ENCODE measurements at places on chromosomes 11 and 22.
A peak's percentile ranks its signal among the peaks of the same experiment; 100 is the strongest.

DNA sequence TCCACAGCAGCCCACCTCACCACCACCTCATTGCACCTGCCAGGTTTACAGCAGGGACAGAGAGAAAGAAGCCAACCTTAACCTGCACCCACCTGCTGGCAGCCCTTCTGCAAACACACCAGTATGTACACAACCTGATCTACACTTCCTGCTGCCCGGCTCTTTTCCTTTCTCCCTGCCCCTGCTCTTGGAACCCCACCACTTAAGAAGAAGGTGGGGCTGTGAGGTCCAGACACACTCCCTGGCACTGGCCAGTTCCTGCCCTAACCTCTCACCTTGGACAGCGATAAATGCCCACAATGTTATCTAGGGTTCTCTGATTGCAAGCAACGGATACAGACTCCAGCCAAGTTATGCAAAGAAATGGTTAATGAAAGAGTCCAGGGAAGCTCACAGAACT lies 10.8 kb upstream of the SLC35C1 start:
- DNase-seq: peak; percentile 59

GRCh38 chr22:36065775-36066544 lies 37.3 kb upstream of the RBFOX2 start:
- peak; percentile 96 for DNase-seq

DNA sequence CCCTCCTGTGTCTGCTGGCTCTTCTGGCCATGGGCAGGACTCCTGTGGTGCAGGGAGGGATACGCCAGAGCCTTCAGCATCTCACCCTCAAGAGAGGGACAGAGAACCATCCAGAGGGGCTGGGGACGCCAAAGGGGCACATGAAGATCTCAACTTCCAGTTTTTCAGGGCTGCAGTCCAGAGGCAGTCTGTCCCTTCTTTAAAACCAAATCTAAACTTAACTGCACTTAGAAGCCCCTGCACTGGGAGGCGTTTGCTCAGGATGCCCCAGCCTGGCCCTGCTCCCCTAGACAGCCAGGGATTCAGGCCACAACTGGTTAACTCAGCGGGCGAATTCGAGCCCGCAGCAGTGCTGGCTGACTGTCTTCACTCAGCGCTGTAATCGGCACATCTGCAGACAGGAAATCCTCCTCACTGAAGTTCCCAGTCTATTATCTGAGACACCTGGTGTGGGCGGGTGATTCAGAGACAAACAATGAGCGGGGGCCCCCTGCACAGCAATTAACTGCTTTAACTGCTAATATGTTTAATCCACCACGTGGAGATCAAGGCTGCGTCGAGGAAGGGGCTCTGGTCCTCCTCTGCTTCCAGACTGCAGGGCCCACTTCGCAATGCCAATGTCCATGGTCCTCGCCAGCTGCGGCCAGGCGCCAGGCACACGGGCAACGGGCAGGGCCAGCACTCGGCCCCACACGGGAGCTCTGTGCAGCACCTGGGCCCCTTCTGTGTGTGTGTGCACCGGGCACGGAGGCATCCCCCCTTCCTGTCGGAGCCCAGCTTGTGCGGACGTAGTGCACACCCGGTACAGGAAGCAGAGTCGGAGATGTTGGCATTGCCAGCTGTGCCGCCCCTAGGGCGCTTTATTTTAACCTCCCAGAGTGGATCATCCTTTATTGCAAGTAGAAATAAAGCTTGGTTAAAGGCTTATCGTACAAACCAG lies 36.9 kb upstream of the GNB1L start:
- DNase-seq: no peak

DNA sequence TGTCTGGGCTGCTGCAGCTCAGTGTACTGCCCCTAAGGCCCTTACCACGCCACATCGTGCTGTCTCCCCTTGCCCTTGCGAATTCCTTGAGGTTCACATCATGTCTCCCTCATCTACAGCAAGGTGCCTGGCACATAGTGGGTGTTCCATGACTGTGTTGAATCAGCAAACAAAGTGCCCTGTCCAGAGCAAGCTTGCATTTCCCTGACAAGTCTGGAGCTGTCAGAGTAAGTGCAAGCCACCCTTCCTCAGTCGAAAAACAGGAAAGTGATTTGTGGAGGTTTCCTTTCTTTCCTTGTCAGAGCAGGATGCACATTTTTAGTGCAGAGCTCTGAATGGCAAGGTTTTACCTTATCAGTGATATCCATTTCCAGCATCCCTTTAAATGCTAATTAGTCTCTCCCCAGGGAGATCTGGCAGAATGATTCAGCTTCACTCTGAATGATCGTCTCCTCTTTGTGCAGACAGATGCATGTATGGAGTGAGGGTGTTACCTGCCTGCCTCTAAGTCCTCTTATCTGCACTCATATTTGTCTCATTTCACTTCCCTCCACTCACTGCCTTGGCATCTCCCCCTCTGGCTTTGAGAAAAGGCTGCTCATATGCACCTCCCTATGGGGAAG lies 331.2 kb downstream of the TMEM135 start:
- no peak for DNase-seq

DNA sequence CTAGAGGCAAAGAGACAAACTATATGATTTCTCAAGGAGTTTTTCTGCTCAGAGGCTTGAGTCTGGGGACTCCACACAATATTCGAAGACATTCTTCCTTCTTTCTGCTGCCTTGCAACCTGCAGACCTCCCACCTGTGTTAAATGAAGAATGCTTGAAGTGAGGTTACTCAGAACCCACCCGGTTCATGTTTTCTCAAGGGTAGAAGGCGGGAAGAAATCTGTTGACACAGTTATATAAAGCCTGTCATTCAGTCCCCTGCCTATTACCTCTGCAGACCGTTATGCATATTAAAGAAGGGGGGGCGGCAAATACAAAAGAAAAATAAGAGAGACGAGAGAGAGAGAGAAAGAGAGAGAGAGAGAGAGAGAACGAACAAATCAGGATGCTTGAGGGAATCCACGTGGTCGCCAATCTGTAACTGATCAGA lies 2.2 kb upstream of the KMT2A start:
- no peak for DNase-seq

- no peak for DNase-seq
Measured at GRCh38 chr22:24284747-24285203, 14.1 kb downstream of the SPECC1L start.

GRCh38 chr11:30487200-30487898 lies 98.8 kb downstream of the MPPED2 start:
- DNase-seq: no peak

DNA sequence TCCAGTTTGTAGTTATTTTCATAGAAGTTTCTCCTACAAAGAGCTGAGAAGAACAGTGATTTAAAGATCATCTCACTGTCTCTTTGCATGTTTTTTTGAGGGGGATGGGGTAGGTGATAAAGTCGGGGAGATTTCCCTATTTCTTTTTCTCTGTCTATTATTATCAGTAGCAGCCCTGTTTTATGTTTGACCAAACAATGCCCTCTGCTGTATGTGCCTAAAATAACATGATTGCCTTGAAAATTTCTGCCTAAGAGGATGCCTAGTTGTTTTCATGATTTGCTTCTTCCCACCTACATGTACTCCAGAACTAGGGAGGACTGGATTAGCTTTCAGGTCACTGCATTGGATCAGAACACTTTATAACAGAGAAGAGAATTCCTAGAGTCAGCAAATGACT lies 1330.2 kb downstream of the LRRC4C start:
- DNase-seq: no peak

- no peak for DNase-seq
Measured at GRCh38 chr11:70092959-70093715, 15.0 kb downstream of the ANO1 start.

DNA sequence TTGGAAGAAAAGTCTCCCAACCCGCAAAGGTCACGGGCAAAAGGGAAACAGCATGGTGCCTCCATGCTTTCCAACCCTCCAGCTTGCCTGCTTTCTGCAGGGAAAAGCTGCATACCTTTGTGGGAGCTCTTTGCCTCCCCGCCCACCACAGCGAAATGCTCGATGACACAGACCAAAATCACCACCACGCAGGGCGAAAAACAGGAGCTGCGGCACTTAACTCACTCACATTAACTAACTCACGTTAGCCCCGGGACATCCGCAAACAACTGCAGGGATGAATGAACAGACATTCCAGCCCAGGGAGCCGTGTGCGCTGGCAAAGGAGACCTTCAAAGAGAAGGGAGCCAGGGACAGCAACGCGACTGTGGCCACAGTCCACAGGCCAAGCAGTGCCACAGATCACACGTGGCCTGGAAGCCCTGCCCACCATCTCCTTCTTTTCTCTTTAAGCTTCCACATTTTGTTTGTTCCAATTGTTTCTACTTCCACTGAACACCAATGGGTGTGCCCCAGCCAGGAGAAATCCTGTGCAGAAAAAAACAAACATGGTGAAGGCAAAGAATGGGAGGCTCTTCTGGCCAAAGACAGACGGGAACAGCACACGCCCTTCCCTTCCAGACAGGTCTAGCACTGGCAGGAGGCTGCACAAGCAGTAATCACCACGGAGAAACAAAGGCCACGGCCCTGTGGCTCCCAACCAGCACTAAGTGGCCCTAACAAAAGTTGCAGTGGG lies 39.3 kb downstream of the DUSP8 start:
- no peak for DNase-seq

GRCh38 chr11:69126286-69126685 lies 29.4 kb upstream of the SMIM38 start:
- DNase-seq: peak; percentile 75

- no peak for DNase-seq
Measured at GRCh38 chr11:18485913-18486528, 30.4 kb downstream of the LDHAL6A start.

- no peak for DNase-seq
Measured at GRCh38 chr22:36151006-36151595, 9.5 kb downstream of the APOL3 start.

DNA sequence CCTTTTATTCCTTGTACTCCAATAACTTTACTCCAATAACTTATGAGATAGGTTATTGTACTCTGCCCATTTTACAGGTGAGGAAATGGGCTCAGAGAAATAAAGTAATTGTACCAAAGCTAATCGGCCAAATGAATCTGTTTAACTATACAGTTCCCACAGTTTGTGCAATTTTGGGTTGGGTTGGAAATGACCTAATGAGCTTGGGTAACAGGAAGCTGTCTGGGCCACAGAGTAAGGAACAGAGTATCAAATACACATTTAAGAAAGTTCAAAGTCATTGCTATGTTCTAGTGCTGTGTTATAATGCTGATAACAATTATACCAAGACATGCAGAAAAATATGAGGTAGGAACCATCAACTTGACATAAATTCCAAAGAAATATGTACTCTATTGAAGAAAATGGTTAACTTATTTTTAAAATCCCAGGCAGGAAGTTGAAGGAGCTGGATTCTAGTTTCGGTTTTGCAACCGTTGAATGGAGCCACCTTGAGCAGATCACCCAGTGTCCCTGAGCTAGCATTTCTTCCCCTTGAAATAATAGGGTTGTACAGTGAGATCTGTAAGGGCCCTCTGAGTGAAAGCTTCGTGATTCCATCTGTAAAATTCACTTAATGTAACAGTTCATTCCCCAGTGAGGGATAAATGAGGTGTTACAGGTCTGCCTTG lies 360.9 kb upstream of the NARS2 start:
- DNase-seq: no peak

DNA sequence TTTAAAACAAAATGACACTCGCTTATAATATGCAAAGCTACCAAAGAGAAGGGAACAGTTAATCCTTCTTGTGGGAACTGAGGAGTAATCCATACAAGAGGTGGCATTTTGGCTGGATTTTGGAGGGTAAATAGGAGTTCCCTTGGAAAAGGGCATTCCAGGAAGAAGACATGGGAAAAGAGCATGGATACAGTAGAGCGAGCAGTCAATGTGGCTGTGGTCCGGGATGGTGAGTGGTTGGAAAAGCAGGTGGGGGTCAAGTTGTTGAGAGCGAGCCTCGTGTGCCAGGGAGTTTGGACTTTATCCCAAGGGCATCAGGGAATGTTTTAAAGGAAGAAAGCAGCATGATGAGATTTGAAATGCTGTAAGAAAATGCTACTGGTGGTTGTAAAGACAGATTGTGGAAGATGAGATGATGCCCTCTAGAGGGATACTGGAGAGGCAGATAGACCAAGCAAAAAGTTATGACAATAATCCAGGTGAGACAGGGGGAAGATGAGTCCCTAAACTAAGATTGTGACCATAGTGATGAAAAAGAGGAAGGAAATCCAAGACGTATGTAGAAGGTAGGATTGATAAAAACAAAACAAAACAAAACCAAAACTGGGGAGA lies 3.8 kb upstream of the MMP7 start:
- no peak for DNase-seq

GRCh38 chr11:40168414-40168813 lies 1291.0 kb downstream of the LRRC4C start:
- no peak for DNase-seq

GRCh38 chr11:41879214-41879613 lies 419.8 kb upstream of the LRRC4C start:
- DNase-seq: no peak

DNA sequence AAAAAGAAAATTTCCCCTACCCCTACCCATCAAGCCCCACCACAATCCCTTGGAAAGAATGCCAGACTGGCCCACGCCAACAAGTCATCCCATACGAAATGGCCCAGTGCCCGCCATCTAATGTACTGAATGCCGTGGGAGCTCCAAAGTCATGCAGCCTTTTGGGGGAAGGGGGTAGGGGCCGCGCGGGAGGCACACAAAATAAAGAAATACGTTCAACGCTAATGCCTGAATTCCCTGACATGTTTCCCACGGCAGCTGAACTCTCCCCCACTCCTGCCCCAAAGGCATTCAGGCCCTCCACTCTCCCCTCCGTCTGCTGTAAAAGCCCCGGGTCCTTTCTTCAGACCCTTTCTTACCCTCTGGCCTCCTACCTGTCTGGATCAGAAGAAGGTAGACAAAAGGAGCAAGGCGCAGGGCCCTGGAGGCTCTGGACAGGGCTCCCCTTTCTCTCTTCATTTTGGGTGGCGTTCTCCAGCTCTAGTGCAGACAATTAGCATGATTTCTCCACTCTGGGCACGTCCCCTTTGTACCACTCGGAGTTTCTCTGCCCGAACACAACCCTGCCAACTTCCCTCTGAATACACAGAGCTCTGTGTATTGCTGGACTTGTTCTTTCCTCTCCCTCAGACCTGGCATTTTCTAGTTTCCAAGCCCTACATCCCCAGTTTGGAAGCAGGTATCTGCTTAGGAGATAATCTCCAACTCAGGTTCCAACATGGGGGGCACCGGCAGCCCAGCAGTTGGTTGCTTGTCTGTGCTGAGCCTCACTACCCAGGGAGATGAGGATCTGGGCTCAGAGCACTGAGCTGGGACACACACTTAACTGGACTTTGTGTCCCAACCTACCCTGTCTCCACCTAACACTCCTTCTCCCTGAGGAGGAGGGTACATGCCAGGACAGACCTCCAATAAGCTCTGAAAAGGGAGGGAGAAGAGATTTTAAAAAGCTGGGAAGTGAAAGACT lies at the start of gene HEPACAM:
HEPACAM (minus strand) TSS at position 500 of the 967 bp plus-strand sequence; CDS start at position 459, 41 bp downstream.
- no peak for DNase-seq

GRCh38 chr22:38782402-38783094 lies 11.4 kb downstream of the DNAL4 start:
- no peak for DNase-seq

Measured in mesenteric fat pad (tissue), 1 donor.